ENCODE measurements at places on chromosomes 16 and 17. TPM values are rescaled to one million over a fixed set of nuclear protein-coding genes. Genes with fewer than 3 reads are reported as not detected.

DNA sequence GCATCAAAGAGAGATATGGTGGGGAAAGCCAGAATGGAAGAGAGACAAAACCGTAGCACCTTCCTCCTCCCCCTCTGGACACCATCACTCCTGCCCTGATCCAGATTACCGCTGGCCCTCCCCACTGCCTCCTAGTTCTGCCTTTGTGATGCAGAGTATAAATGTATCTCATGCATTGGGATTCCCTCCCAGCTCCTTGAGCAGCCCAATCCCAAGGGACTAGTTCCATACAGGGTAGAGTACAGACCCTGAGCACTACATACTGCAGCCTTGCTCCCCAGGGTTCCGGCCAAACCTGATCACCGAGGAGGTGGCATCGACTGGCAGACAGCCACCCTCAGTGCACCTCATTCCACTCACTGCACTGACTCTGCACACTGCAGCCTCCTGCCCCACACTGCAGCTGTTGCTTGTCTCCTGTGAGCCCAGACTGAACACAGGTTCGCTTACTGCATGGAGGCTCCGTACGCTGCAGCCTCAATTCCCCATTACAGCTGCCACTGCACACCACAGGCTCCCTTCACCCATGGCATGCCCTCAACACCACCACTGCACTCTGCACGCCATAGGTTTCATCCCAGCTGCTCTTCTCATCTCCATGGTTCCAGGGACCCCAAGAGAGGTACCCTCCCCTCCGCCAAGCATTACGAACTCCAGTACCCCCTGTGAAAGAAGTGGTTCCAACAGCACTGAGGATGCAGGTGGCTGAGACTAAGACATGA, 1.7 kb upstream of the THRA start:
- peaks cover 2% of the 10 kb centered on the region for H3K36me3 ChIP-seq
- DNase-seq, result no peak
- H3K4me3 ChIP-seq, result no peak overlapping the region
- H3K27ac ChIP-seq, result no peak overlapping the region
- peaks cover 49% of the 10 kb centered on the region for H3K4me1 ChIP-seq

DNA sequence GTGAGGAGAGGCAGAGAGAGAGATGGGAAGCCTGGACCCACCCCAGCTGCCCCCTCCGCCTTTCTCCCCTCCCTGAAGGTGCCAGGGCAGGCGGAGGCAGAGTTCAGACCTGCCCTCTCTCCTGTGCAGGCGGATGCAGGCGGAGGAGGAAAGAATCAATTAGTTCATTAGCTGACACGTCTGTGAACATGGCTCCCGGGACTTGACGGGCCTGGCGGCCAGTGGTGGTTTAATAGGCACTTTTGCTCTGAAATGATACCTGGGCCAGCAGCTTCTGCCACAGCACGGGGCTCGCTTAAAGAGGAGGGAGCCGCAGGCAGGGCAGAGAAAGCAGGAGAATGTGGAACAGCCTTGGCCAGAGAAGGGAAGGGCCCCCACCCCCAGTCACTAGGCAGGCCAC, 98.1 kb downstream of the SDK2 start:
- H3K4me1 ChIP-seq, result peaks cover 38% of the 10 kb centered on the region
- H3K27me3 ChIP-seq, result no peaks in the 10 kb centered on the region
- no peak for DNase-seq
- H3K27ac ChIP-seq, result no peak overlapping the region

DNA sequence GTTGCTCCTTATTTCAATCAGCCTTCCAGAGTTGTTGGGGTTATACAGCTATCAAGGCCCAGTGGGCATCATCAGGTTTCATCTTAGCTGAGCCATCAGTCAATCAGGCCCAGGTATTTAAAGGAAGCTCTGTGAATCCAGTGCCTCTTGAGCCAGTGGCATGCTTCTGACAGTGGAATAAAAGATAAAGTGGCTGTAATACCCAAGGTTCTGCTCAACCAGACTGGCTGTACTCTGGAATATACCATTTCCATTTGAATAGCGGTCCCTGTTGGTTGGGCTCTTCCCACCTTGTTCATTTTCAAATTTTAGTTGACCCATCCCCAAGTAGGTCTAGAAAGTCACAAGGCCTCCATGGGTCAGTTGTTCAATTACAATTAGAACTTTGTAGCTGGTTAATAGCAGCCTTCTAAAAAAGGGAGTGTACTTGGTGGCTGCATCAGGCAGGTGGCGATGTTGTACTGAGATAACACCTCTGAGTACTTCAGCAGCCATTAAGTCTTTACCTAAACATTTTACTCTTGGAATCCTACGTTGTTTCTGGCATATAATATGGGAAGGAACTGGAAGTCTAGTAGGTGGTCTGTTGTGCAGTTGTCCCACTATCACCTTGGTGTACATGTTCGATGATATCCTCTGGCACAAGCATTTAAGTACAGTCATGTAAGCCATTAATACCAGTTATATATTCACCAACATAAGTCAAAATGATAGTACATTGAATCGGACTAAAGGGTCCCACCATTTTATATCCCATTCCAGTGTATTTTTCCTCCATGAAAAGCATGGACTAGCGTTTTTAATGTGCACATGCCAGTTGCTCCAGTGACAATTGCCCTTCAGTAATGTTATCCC, 294.1 kb downstream of the BCAS3 start:
- H3K36me3 ChIP-seq, result no peaks in the 10 kb centered on the region
- H3K4me3 ChIP-seq, result no peak overlapping the region
- H3K27ac ChIP-seq, result no peak overlapping the region
- H3K4me1 ChIP-seq, result no peaks in the 10 kb centered on the region

- DNase-seq, result no peak
- peaks cover 12% of the 10 kb centered on the region for H3K4me1 ChIP-seq
- no peak overlapping the region for H3K27ac ChIP-seq
- peaks cover 13% of the 10 kb centered on the region for H3K36me3 ChIP-seq
Measured at GRCh38 chr17:16377941-16378341, 3.0 kb upstream of the UBB start.

DNA sequence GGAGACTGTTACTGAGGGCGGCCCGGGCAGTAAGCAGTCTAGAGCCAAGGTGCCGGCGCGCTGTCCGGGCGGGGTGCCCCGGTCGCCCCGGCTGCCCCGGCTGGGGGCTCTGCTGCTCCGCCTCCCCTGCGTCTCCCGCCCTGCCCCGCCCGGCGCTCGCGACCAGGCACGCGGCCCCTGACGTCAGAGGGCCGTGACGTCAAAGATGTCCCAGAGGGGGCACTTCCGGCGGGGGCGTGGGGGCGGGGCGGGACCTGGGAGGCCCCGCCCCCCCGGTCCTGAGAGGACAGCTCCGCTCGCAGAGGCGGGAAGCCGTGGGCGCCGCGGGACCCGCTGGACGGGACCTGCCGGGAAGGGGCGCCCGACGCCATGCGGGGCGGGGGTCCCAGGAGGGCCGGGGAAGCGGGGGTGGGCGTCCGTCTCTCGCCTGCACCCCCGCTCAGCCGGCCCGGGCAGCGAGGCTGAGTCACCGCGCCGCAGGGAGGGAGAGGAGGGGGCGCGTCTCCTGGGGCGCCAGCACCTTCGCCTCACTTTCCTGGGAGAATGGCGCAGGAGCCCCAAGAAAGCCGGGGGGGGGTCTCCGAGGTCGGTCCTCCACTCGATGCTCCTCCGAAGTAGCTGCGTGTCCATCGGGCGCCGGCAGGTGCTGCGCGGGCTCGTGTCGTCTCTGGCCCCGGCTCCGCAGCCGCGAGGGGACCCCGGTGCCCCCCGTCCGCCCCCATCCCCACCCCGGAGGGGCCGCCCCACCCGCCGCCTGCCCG, 4.4 kb upstream of the HIC1 start:
- peaks cover 49% of the 10 kb centered on the region for H3K27me3 ChIP-seq
- peaks cover 41% of the 10 kb centered on the region for H3K4me1 ChIP-seq

DNA sequence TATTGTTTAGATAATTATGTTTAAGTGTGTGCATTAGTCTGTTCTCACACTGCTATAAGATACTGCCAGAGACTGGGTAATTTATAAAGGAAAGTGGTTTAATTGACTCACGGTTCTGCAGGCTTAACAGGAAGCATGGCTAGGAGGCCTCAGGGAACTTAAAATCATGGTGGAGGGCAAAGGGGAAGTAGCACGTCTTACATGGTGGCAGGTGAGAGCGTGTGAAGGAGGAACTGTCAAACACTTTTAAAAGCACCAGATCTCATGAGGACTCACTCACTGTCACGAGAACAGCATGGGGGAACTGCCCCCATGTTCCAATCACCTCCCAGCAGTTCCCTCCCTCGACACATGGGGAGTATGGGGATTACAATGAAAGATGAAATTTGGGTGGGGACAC, 203.5 kb upstream of the GOT2 start:
- H3K27ac ChIP-seq, result no peak overlapping the region
- no peaks in the 10 kb centered on the region for H3K27me3 ChIP-seq
- DNase-seq, result no peak
- peaks cover 3% of the 10 kb centered on the region for H3K4me1 ChIP-seq

GRCh38 chr16:25121824-25122600, 10.5 kb downstream of the LCMT1 start:
- no peak for DNase-seq
- no peaks in the 10 kb centered on the region for H3K4me1 ChIP-seq
- no peak overlapping the region for H3K4me3 ChIP-seq
- H3K27ac ChIP-seq, result no peak overlapping the region

- no peak overlapping the region for H3K27ac ChIP-seq
- peaks cover 51% of the 10 kb centered on the region for H3K36me3 ChIP-seq
- no peak for DNase-seq
- peaks cover 10% of the 10 kb centered on the region for H3K4me1 ChIP-seq
Measured at GRCh38 chr17:21301593-21302550, 17.4 kb downstream of the MAP2K3 start.

Gene GSG1L
- 3.7 TPM for total RNA-seq

Gene KRT33B
- 0.09 TPM for total RNA-seq

DNA sequence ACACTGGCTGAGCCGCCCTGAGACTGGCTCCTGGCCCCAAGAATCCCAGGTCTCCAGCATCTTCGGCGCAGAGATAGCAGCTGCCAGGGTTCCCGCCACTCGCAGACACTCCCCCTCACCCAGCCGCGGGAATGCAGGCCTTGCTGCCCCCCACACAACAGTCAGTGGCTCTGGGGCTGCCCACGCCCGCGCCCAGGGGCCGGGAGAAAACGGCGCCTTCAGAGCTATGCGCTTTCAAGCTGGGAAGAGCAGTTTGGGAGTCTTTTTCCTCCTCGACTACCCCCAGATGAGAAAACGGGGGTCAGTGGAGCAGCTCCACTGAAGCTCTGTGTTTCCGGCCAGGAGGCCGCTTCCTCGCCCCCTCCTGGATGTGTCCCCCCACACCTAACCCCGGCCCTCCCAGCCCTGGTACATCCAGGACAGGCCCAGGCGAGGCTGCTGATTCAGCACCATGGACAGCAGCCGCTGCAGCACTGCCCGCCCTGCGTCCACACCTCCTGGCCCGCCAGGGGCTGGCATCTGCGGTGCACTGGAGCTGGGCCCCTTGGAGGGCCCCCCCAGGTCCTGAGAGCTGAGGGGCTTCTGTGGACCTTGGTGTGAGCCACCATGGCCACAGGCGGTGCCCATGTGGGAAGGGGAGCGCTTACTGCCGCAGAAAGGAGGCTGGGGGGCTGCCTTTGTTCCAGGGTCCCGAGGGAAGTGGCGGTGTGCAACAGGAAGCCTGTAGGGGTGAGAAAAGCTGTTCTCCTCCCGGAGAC, 35.7 kb downstream of the CACNA1H start:
- H3K36me3 ChIP-seq, result no peaks in the 10 kb centered on the region
- H3K27ac ChIP-seq, result no peak overlapping the region
- H3K27me3 ChIP-seq, result no peaks in the 10 kb centered on the region

DNA sequence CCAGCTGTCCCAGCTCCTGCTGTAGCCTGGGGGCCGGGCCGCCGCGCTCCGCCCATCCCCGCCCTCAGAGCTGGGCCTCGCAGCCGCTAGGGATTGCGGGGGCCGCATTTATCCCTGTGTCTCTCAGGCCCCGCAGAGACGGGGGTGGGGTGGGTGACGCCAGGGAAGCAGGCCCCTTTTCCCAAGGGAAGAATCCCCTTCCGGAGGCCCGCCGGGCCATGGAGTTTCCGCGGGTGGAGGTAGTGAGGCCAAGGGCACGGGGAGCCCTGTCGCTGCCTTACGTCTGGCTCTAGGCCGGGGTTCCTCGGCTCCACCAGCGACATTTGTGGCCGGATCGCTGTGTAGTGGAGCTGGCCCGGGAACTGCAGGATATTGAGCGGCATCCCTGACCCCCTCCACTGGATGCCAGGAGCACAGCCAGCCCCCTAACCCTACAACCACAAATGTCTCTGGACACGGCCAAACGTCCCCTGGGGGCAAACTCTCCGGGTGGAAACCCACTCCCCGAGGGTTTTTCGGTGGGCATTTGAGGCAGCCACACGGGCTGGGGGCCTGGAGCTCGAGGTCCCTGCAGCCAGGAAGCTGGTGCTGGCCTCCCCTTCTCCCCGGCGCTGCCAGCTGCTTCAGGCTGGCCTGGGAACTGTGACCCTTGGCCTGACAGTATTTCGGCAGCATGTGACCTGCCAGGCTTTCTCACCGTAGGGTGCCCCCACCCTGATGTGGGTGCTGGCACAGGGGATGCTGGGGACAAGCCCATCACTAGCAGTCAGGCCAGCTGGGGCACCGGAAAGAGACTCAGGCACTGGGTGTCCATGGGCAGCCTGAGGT, 12.0 kb upstream of the CD300A start:
- peak overlapping the region; percentile 49 for H3K4me3 ChIP-seq
- DNase-seq, result peak; percentile 95
- peaks cover 6% of the 10 kb centered on the region for H3K27me3 ChIP-seq
- H3K27ac ChIP-seq, result peak overlapping the region; percentile 95
- H3K36me3 ChIP-seq, result no peaks in the 10 kb centered on the region
- H3K4me1 ChIP-seq, result peaks cover 58% of the 10 kb centered on the region

GRCh38 chr17:20926532-20926931, 116.3 kb downstream of the USP22 start:
- DNase-seq, result no peak
- H3K36me3 ChIP-seq, result no peaks in the 10 kb centered on the region
- no peaks in the 10 kb centered on the region for H3K27me3 ChIP-seq
- H3K27ac ChIP-seq, result no peak overlapping the region

- peak; percentile 75 for DNase-seq
- no peaks in the 10 kb centered on the region for H3K36me3 ChIP-seq
- peaks cover 51% of the 10 kb centered on the region for H3K4me1 ChIP-seq
- no peak overlapping the region for H3K27ac ChIP-seq
- H3K4me3 ChIP-seq, result no peak overlapping the region
Measured at GRCh38 chr16:73071131-73071940, 23.4 kb upstream of the ZFHX3 start.

DNA sequence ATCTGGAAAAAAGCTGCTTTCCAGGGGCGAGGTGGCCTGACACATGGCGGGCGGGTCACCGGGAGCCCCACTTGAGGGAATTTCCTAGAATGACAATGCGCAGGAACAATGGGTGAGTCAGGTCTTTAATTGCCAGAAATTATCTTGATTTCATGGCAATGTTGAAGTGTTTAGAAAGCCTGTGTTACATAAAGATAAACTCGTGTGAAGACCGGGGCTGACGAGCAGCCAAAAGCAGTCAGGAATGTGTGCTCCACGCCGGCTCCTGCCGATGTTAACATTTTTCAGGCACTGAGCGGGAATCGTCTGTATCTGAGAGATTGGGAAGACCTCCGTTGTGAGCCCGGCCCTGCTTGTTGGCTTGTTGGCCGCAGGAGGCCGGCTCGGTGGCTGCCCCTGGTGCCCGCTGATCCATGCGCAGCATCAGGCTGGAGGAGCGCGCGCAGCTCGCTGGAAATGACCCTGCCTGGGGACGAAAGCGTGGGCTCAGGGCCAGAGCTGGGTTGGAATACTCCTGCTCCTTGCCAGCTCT, 353.1 kb downstream of the FOXL1 start:
- DNase-seq, result peak; percentile 65
- no peak overlapping the region for H3K4me3 ChIP-seq
- peaks cover 47% of the 10 kb centered on the region for H3K4me1 ChIP-seq
- H3K27ac ChIP-seq, result peak overlapping the region; percentile 29
